ENCODE measurements at places on chromosomes 5 and 9.

DNA sequence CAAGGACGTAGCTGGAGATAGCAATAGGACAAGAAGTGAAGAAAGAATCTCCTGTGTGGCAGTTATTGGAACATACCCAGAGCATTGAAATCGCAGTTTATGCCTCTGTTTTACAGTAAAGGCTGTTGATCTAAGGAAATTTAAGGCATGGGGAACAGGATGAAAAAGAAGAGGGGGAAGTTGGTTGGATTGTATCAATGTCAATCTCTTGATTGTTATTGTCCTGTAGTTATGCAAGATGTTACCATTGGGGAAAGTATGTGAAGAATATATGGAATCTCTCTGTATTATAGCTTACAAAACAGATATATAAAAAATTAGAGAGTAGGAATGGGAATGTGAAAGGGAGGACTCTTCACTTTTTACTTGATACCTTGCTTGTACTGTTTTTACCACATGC, 195.6 kb upstream of the NREP start:
- DNase-seq: no peak

DNA sequence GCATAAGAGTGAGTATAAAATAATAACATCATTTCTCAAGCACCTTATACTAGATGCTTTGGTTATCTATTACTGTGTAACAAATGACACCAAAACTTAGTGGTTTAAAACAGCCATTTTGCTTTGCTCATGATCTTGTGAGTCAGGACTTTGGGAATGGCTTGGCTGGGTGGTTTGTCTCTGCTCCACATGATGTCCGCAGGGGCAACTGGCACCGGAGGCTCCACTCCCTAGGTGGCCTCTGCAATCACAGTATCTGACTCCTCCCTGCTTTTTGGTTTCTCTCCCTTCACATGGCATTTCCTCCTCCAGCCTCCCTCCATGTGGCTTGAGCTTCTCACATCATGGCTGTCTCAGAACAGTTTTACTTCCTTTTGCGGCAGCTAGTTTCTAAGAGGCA, 259.5 kb downstream of the GAS1 start:
- no peak for DNase-seq

- no peak for DNase-seq
Observed at GRCh38 chr9:76116913-76117312, 226.4 kb downstream of the PCSK5 start.

DNA sequence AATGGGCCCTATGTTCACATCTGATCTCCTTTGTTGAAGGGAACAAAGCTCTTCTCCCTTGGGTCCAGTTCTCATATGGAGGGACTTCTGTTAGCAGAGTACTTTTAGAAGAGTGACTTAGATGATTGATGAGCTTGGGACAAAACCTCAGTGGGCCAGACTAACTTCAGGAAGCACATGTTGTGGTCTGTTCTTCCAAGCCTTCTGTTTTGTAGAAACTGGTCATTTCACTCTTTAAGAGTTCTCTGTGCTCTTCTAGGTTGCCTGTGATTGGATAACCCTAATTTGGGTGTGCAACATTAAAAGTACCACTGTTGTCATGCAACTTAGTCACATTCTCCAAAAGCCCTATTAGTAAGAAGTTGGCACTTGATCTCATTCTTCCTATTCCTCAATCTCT, 183.5 kb upstream of the ACO1 start:
- DNase-seq: no peak

DNA sequence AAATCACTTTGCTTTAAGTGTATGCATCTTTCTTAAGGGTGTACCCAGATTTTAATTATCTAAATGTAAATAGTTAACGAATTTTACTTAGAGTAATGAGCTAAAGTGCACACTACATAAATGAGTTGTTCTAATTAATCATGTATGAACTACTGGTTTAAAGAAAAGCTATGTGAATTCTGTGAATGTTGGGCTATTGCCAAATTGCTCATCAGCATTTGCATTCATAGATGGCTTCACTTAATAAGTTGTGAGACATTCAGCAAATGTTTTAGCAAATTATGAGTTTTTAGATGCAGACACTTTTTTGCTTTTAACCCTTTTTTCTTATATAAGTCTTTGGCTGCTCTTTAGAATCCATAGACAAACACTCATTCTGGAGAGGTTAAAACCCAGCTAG, 175.7 kb downstream of the PBX3 start:
- no peak for DNase-seq

DNA sequence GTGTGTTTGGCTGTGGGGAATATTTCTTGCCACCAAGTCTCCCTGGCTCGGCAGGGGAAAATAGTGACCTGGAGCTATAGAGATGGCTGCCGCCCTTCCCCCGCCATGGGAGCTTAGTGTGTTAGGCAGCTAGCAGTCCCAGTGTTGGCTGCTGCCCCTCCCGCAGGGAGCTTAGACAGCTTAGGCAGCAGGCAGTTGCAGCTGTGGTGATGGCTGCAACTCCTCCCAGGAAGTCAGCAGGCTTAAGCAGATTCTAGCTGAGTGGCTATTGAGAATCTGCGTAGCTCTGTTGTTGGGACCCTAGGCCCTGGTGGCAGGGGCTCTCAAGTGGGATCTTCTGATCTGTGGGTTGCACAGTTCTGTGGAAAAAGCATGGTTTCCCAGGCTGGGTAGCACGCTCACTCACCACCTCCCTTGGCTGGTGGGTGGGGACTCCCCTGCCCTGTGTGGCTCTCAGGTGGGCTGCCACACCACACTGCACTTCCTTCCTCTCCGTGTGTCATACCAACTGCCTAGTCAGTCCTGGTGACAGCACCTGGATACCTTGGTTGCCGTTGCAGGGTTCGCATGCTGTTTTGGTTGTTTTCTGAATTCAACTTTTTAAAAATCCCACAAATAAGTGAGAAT, 9.3 kb downstream of the OR1N2 start:
- DNase-seq: no peak

- no peak for DNase-seq
Observed at GRCh38 chr9:7707934-7708333, 91.6 kb downstream of the DMAC1 start.

DNA sequence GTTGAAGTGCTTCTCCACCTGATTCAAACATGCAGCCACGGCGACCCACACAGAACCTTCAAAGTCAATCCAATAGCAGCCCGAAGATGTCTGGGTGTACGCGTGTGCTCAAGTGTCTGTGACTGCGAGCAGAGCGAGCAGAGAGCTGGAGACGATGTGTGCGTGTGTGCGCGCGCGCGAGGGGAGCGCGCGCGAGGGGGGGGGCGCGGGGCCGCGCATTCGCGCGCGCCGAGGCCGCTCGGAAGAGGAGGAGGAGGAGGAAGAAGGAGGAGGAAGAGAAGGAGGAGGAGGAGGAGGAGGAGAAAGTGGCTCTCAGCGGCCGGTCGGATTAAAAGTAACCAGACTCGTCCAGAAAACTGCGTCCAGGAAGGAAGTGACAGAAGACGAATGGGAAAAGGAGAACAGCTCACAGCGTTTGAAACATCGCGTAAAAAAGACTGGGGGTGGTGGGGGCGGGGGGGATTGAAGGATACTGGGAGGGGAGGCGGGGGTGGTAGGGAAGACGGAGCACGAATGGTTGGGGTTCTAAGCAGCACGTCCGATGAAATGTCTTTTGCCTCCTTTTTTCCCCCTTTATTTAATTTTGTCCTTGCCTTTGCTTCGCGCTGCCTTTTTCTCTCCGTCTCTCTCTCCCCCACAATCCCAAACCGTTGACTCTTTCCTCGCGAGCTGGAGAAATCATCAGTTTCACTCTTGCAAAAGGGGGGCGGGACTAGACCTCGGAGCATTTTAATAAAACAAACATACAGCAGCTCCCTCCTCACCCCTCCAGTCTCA, at the start of gene MEF2C:
TSS of gene MEF2C (minus strand) at position 126 of the 777 bp plus-strand sequence. CDS start 59,396 bp downstream, outside the sequence.
- DNase-seq: no peak

DNA sequence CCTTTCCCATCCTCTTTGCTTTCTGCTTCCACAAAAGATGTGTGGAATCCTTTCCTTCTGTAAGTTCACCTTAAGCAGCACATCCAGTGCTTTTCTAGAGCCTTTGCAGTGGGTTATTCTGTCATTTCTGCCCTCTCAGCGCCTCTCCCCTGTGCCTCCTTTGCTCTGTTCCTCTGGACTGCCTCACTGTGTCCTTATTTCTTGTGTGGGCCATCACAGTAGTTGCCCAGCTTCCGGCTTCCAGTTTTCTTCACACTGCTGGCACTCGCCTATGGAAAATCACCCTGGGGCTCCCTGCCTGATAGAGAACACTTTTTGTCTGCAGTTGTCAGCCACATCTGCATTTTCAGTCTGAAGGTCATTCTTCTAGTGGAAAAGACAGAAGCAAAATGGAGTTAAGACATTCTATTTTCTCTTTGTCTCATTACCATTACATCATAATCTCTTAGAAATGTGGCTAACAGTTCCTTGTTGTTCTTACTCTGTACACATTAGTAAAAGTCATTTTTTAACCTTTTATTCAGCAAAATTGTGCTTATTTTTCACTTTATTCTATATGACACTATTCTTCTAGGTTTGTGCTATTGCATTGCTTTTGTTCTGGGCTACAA, 64.1 kb upstream of the ZNF608 start:
- DNase-seq: no peak

- peak; percentile 48 for DNase-seq
Observed at GRCh38 chr9:108162664-108163063, 673.1 kb upstream of the KLF4 start.

DNA sequence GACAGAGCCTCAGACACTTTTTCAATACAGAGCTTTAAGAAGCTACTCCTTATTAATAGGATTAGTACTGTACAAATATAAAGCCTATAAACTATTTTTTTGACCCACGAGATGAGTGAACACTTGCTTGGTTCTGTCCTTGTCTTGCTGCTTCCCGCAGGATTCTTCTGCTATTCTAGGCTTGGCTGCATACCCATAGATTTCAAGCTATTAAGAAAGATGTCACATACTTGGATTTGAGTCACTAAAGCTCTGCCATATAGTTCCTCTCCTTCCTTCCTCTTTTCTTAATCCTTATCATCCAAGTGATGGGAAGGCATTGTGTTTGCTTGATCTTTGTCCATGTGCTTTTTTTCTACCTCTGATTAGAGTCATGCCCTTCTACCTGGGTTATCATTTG, 361.2 kb upstream of the TRPC7 start:
- no peak for DNase-seq

GRCh38 chr9:7033076-7034045, 275.6 kb downstream of the KDM4C start:
- DNase-seq: no peak

- DNase-seq: no peak
Observed at GRCh38 chr5:87887247-87887646, 381.4 kb downstream of the TMEM161B start.

GRCh38 chr5:163563112-163563511, 57.7 kb downstream of the MAT2B start:
- no peak for DNase-seq

DNA sequence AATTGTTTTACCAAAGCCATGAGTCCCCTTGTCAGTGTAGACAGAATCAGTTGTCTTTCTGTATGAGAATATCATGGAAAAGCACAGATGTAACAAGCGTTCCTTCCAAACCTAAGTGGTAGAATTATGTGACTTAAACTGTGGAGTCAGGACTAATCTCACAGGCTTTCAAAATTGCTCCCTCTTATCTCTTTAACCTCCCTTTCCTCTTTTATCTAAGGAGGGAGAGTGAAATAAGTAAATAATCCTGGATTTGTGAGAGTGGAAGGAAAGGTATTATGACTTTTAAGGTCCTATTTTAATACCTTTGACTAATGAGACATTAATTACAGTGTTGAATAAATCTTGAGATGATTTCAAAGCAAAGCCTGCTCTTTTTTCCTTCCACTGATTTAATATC, 52.4 kb upstream of the LIFR start:
- no peak for DNase-seq

DNA sequence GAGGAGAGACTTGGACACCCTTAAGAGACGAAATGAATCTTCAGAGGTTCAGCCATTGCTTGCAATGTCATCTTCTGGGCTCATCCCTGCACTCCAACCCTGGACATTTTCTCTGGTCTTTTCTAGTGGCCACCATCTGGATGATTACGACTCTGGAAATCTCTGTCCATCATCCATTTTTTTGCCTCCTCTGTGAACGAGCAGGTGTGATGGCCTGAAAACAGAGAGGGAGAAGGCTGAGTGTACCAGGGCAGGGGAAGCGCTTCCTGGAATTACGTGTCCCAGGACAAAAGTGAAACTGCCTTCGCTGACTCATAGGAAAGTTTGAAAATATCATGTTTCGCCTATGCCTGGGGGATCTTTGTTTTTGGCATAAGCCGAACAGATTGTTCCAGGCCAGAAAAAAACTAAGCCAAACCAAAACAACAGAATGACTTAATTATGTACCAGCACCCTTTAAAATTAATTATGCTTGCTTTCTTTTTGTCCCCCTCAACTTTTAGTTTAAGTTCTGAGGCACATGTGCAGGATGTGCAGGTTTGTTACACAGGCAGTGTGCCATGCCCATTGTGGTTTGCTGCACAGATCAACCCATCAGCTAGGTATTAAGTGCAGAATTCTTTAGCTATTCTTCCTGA, 31.9 kb downstream of the ANKRD33B start:
- peak; percentile 74 for DNase-seq

GRCh38 chr5:96434201-96434645, 1.2 kb upstream of the PCSK1 start:
- peak; percentile 9 for DNase-seq

DNA sequence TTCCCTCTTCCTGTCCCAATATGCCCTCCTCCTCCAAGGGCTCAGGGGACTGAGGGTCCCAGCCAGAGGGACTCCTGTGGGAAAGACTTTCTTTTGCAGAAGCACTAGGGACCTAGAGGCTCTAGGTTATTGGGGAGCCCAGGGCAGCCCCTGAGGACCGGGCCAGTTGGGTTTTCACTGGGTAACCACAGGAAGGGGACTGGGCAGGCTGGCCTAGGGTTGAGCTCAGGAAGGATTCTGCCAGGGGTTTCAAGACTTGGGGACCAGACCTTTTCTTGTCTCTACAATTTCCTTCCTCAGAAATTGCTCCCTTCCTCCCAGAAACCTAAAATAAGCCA, 24.4 kb upstream of the HMCN2 start:
- no peak for DNase-seq

DNA sequence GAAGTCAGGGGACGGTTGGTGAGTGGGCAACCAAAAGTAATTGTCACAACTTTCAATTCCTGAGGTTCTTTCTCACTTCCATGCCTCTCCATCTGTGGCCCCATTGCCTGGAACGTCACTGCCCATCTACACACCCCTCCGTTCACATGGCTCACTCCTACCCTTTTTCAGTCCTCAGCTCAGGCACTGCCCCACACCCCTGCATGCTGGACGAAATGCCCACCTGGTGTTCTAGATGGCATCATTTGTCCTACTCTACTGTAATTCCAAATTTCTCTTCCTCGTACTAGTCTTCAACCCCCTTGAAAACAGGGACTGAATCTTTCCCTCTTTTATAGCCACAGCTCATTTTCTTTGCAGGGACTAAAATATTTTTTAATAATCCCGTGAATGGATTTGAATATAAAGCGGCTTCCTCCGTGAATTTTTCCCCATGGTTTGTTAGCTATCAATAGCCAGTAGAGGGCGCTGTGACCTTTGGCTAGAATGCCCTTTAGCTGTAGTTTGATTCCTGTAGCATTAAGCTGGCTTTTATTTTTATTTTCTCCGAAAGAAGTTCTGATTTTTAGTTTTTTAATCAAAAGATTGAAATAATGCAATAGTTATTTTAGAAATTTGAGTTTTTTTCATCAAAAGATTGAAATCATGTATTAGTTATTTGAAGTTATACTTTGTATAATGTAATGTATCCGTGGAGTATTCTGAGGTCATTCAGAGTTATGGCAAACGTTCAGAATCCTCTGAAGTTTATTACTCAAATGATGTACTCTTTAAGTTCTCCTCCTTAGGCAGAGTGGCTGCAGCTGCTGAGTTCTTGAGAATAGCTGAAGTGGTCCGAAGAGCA, 232.1 kb downstream of the SH3GL2 start:
- DNase-seq: no peak

- DNase-seq: no peak
Observed at GRCh38 chr9:14924230-14925219, 14.3 kb upstream of the FREM1 start.

Data from HS-27A (cell line).